NCI-H524 (cell line): ENCODE measurements at places on chromosomes 7 and 10.
A peak's percentile ranks its signal among the peaks of the same experiment; 100 is the strongest.

DNA sequence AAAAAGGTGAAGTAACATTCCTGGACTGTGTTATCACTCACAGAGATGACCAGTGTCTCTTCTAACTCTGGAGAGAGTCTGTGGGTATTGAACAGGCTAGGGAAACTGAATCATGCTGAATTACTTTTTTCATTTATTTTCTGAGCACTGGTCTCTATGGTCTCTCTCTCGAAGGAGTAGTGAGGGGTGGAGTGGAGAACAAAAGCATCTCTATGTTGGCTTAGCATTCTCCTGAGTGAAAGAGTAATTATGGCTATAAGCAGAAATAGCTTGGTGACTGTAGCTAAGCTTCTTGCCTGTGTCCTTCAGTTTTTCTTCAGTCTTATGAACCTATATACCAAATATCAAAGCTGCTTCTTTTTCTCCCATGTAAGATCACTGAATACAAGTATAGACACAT, 64.6 kb upstream of the PTN start:
- no peak for DNase-seq

DNA sequence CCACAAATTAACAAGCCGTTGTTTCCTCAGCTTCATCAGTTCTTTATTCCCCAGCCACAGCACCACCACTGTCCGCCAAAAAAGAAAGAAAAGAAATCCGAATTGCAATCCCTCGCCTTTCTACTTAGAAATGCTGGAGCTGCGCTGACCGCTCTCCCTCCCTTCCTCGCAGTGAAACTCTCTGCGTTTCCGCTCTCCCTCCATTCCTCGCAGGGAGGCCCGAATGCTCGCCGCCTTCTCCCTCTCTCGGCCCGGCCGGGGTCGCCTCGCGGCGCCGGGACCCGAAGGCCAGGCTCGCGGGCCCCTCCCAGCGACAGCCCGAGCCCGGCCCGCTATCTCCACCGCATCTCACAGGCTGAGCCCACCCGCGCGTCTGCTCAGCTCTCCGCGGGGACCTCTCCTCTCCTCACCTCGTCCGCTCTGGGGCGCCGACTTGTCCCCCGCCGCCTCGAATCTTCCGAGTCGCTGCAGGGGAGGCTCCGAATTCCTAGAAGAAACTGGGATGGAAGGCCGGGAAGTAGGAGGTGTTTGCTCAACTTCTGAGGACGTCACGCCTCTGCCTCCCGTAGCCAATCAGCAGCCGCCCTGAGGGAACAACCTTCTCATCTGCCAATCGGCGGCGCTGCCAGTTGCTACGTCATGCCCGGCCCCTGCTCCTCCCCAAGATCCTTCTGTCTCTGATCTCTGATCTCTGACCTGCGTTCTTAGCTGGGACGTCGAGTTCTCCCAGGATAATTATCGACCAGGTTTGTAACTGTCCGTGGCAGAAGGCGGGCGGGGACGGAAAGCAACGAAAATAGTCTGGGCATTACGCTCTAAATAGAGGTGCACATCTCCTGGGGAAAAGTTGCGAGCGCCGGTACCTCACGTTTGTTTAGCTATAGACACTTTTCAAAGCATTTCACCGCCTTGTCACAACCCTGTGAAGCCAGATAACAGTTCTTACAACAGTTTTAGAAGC, at the start of gene AASS:
TSS of gene AASS (minus strand) at position 499 of the 961 bp plus-strand sequence. CDS start 10,523 bp downstream, outside the sequence.
- DNase-seq, result peak; percentile 92

DNA sequence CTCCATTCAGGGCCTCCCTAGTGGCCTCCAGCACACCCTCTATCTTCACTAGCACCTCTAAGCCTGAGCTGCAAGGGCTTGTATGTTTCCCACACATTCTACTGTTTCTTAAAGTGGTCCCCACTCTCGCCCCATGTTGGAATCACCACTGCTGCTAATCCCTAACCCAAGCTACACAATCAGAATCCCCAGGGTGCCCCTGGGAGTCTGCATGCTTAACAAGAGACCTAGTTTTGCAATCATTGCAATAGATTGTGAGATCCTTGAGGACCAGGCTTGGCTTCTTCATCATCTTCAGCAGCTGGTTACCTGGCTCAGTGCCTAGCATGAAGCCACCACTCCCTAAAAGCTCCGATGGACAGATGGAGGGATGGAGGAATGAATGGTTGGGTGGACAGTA, 113.9 kb downstream of the MYOF start:
- no peak for DNase-seq

- DNase-seq, result no peak
These were observed 4.7 kb upstream of the ABLIM1 start for GRCh38 chr10:114662646-114663217.

GRCh38 chr10:112202561-112203241, 19.1 kb upstream of the GPAM start:
- DNase-seq, result no peak

GRCh38 chr10:80356989-80357850, 639 bp downstream of the DYDC2 start:
- peak; percentile 33 for DNase-seq

GRCh38 chr10:88693392-88694020, 12.5 kb upstream of the LIPK start:
- no peak for DNase-seq

DNA sequence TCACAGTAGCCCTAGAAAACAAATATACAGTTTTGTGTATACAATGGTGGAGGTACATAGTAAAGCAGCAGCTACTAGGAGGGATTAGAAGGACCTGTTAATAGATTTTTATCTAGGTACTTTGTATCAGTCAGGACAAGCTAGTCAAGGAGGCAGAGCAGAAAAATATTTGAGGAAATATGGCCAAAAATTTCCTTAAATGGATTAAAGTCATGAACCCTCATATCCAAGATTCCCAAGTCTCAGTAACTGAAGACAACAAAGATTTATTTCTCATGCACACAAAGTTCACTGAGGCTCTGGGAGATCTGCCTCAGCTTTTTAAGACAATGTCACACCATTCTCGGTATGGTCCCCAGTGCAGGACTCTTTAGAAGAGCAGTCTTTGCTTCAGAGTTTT, 28.1 kb upstream of the ARMC3 start:
- no peak for DNase-seq

GRCh38 chr7:131532570-131533091, 23.8 kb downstream of the PODXL start:
- no peak for DNase-seq

DNA sequence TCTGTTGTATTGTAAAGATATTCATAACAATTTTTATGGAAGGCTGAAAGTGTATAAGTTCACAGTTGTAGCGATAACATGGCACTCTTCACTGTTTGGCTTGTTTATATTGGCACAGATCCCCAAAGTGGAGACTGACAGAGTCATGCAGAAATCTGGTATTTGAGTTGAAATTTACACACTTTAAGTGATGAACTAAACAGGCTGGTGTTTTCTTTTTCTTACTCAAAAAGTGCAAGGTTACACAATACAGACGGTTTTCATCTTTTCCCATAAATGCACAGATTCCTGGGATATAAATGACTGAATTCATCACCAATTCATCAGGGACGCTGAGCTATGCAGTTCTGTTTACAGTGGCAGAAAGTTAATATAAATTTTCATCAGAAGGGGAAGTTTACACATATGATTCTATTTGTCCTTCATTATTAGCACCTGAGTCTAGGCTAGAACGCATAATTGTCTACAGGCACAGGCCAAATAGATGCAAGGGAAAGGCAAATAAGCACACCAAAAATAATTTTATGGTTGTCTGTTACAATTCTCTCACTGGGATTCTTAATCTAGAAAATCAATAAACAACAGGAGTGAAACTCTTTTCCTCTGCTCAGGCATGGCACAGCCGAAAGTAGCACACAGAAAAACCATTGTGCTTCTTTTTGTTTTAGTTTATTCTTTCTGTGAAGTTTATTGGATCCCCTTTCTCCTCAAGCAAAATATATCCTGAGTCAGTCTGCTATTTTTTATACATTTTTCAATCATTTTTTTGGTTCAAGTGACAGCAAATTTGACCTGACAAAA, 88.0 kb downstream of the FOXP2 start:
- DNase-seq, result no peak

GRCh38 chr10:3861795-3862194, 76.8 kb upstream of the KLF6 start:
- DNase-seq, result no peak

DNA sequence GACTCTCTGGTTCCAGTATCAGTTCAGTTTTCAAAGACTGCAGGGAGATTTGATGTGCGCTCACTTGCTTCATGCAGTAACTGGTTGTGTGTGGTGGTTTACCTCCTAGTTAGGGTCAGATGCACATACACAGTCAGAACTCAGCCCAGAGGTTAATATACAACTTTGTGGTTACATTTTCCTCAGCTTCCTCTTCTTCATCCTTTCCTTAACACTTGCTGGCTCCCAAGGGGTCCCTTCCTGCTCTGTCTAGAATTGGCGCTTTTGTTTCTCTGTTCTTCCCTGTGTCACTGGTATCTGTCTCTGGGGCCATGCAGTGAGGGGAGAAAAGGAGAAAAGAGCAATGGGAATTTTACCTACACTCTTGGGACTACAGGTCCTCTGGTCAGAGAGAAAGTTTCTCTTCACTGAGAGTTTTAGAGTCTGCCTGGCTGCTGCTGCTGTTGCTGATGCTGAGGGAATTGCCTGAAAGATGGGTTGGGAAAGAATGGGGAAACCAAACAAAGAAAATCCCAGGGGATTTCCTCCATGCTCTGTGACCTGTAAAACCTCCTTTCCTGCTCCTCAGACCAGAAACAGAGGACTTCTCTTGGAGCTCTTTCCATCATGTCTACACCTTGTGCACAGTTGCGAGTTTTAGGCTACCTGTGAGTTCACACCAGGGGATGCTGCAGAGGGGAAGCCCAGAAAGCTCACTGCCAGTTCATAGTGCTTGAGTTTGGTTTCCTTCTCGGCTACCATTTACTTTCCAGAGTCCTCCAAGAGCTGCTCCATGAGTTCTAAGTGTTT, 74.6 kb downstream of the WDFY4 start:
- DNase-seq, result no peak

- DNase-seq, result no peak
These were observed 65.6 kb upstream of the CTBP2 start for GRCh38 chr10:125226005-125226404.

GRCh38 chr7:47950714-47951113, 2.4 kb upstream of the PKD1L1 start:
- DNase-seq, result no peak

DNA sequence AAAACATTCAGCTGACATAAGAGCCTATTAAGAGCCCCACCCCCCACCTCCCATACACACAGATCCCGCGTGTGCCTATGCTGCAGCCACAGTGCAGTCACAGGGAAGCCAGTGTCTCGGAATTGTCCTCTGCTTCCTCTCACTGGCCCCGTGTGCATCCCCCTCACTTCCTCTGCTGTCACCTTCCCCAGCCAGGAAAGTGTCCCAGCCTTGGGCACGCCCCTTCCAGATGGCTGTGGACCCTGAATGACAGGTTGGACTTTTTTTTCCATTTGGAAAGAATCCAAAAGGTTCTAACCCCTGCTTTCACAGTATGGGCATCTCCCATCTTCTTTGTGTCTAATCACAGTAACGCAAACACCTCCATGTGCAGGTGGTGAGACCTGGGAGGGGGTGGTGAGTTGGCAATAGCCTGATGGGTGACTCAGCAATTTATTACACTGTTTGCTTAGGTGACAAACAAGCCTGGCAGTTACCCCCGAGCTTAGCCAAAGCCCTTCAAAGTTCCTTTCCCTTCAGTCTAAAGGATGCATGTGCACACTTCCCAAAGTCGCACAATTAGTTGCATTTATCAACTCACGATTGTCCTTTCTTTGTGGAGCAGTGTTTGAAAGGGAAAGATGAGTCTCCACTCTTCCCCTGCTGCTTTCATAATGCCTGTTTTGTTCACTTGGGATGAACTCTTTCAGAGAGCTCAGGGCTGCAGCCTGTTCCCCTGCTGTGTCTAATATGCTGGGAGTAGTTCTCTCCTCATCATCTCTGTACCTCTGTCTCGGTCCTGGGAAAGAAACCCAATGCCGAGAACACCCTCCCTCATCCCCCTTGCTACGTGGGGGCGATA, 67.5 kb upstream of the EFCAB10 start:
- peak; percentile 73 for DNase-seq

DNA sequence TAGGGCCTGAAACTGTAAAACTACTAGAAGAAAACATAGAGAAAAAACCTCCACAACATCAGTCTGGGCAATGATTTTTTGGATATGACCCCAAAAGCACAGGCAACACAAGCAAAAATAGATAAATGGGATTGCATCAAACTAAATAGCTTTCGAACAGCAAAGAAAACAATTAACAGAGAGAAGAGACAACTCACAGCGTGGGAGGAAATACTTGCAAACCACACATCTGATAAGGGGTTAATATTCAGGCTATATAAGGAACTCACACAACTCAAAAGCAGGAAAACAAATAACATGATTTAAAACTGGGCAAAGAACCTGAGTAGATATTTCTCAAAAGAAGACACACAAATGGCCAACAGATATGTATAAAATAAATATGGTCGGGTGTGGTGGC, 7.7 kb upstream of the GSTK1 start:
- no peak for DNase-seq

DNA sequence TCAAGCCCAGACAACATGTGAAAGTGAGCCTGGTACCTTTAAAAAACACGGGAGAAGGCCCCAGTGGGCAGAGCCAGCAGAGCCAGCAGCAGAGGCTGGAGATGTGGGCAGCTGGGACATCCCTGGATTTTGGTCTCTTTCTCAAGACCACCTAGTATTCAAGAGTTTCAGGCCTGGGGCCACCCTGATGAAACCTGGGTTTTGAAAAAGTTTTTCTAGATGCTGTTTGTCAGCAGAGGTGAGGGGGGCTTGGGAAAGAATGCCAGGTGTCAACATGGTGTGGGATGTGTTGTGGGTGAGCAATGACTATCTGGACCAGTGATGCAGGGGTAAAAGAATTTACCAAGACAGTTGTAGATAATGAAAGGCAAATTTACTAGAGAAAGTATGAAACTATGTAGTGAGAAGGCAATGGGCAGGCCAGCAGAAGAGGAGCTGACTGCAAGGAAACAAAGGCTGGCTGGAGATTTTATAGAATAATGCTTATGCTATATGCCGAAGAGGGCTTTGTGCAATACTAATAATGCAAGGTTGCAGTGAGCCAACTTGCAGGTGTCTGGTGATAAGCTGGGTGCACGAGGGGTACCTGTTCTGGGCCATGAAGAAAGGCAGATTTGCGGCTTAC, 28.1 kb upstream of the PLEKHA1 start:
- no peak for DNase-seq

DNA sequence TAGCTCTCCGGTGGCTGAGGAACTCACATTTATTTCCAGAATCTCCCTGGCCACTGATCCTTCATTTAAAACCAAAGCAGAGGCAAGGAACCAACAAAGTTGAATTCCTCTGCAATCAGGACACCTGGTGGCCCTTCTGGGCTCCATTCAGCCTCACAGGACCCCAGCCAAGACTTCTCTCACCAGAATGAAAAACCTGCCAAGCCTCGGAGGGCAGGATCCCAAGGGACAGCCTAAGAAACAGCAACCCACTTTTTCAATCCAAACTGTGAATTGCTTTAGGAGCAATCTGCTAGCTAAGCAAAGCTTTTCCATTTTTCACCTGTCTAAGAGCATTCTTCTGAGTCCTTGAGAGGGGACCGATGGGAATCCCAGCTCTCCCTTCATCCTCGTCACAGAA, 34.6 kb downstream of the OAT start:
- DNase-seq, result no peak

DNA sequence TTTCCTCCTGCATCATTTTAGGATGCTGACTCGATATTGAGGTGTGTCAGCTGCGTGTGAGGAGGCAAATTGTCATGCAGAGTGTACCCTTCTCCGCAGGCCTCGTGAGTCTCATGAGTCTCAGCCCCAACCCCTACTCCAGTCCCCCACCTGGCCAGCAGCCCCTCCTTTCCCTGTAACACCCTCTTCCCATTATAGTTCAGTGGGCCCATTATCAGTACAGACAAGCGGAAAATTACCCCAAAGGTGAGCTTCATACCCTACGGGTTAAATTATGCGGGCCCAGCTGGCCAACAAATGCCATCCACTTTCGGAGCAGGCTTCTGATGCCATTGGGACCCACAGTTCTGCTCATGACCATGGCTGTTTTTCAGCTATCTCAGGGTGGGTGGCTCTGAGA, 25.2 kb downstream of the SFTPD start:
- no peak for DNase-seq
